Choroid plexus epithelial cell (primary cell): ENCODE measurements at places on chromosomes 4 and X.

DNA sequence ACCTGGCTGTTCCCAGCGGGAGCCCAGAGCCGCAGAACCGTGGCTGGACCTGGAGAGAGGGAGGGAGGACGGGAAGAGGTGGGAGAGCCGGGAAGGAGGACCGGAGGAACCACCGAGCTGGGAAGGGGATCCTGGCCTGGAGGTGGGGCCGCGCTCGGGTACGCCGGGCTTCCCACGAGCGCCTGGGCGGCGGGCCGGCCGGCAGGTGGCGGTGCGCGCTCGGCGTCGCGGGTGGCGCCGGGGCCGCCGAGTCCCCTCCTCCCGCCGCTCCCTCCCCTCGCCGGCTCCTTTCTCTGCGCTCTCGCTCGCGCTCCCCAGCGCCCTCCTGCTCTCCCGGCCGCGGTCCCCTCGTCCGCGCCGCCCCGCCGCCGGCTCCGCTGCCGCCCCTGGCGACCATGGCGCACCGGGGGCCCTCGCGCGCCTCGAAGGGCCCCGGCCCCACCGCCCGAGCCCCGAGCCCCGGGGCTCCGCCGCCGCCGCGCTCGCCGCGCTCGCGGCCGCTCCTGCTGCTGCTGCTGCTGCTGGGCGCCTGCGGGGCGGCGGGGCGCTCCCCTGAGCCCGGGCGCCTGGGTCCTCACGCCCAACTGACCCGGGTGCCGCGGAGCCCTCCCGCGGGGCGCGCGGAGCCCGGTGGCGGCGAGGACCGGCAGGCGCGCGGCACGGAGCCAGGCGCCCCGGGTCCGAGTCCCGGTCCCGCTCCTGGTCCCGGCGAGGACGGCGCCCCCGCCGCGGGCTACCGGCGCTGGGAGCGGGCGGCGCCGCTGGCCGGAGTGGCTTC is at the start of gene SORCS2:
Gene SORCS2 (plus strand): TSS at position 287 of the 778 bp plus-strand sequence.
- DNase-seq: peak; percentile 54

DNA sequence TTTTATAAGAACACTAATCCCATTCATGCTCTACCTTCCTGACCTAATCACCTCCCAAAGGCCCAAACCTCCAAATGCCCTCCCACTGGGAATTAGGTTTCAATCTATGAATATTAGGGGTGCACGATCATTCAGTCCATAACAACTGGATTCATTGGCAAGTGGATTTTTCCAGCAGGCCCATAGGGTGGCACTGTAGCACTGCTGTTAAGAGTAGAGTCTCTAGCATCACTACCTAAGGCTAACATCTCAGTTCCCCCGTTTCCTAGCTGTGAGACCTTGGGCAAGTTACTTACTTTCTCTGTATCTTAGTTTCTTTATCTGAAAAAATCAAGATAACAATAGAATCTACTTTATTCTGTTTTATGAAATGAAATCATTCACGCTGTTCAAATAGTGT is 315.8 kb downstream of the STIM2 start:
- DNase-seq: peak; percentile 6

DNA sequence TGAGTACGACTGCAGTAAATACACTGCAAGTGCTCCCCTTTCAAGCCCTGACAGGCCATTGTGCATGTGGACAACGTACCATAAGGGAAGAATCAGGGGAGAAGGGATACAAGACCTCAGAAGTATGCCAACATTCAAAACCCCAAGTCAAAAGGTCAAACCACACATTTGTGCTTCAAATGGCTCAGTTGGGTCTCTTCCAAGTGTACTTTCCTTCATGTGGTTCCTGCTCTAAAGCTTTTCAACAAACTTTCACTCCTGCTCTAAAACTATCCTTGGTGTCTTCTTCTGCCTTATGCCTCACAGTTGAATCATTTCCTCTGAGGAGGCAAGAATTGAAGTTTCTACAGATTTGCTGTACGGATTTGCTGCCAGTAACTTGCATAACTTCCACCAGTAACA is 305.7 kb upstream of the SLIT2 start:
- peak; percentile 98 for DNase-seq

DNA sequence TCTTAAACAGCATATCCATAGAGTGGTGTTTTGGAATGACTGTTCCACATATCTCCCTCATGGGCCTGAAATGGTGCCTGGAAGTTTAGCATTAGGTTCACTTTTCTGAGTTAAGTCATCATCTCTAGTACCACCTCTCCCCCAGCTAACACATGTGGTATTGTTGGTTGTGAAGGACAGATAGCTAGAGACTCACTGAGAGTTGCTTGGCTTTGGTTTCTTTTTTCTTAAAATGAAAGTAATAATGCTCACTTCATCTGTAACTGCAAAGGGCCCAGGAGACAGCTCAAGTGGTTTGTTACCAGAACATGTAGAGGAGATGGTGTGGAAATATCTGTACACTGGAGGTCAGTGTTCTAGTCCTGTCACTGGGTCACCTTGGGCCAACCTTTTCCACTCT is 90.9 kb downstream of the EFNB1 start:
- DNase-seq: no peak

- no peak for DNase-seq
Measured at GRCh38 chrX:65821721-65822496, 154.5 kb downstream of the MSN start.

GRCh38 chr4:47442980-47443379 is 20.5 kb downstream of the COMMD8 start:
- DNase-seq: no peak

GRCh38 chr4:3869174-3869572 is 103.0 kb downstream of the ADRA2C start:
- no peak for DNase-seq

DNA sequence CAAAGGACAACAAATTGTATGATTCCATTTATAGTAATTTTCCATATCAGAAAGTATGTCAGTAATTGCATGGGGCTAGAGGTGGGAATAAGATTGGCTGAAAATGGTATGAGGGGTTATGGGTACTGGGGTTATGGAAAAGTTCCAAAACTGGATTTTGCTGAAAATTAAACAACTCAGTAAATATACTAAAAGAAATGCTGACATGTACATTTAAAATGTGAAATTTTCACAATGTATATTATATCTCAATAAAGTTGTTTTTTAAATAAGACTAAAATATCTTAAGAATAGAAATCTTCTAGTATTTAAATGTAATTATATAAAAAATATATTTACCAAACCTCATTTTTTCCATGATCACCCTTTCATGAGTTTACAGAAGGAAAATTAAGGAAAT is 844.9 kb upstream of the SLIT2 start:
- no peak for DNase-seq

DNA sequence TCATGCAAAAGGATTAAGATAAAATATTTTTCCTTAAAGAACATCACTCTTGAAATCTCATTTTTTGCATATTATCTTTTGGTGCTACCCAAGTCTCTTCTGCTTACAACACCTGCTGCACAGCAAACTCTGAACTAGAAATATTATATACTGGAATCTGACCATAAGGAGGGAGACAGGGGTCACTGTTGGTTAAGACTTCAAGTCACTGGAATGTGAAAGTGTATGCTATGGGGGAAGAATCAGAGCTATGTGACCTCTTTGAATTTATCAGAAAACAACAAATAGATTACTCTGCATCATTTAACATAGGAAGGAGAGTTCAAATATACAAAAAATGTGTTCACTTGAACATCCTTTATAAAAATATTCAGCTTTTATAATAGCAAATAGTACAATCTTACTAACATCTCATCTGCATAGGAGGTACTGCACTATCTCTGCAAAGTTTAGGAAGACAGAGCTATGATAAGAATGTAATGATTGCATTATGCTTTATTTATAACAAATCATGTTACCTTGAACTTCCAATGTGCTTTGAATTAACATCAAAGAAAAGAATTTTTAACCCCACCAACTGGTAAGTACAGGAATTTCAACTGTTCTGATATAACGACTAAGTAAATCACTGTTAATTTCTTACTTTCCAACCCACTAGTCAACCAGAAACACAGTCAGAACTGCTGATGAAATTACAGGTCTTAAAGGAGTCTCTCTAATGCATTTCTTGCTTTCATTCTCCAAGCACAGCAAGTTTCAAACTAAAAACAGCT is 69.8 kb downstream of the ZNF827 start:
- DNase-seq: peak; percentile 55

GRCh38 chr4:121706595-121707021 is 9.8 kb upstream of the ANXA5 start:
- peak; percentile 83 for DNase-seq

- peak; percentile 52 for DNase-seq
Measured at GRCh38 chrX:107677501-107677901, 49.2 kb downstream of the PRPS1 start.

GRCh38 chr4:13762130-13762529 is 134.6 kb upstream of the BOD1L1 start:
- DNase-seq: peak; percentile 20

DNA sequence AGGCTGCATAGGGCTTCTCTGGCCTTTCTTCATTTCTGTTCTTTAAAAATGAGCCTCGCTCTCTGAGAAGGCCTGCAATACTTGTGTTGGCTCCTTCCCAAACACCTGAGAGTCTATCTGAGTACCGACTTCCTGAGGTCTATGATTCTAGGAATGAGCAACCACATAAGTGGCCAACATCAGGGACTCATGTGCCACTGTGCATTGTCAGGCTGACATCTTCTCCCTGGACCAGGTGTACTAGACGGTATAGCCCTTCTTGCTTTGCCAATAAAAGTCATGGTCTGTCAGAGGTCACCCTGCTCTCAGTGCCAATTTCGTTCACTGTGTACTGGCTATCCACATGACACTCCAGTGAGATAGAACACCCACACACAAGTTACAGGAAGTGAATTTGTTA is 67.4 kb upstream of the EPHA5 start:
- DNase-seq: peak; percentile 1

- no peak for DNase-seq
Measured at GRCh38 chr4:100569196-100569595, 51.4 kb upstream of the EMCN start.

- DNase-seq: no peak
Measured at GRCh38 chr4:168387091-168387490, 68.5 kb upstream of the DDX60 start.

DNA sequence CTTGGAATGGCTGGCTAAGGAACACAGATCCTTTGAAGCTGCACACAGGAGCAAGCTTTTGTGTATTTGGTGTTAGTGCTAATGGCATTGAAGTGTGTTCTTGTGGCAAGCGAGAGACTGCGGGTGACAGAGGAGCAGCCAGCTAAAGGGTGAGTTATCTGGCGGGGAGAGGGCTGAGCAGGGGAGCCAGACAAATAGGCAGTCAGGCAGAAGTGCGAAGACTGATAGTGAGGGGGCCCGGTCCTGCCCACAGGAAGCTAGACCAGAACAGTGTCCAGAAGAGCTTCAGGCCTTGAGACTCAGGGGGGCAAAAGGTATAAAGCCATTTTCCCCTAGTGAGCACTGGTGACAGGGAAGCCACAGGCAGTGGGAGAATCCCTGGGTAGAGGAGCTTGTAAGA is 49.6 kb upstream of the MAMLD1 start:
- no peak for DNase-seq

- no peak for DNase-seq
Measured at GRCh38 chr4:178812866-178813265, 1370.6 kb upstream of the AGA start.

- no peak for DNase-seq
Measured at GRCh38 chr4:184802697-184803015, 23.1 kb downstream of the ACSL1 start.

DNA sequence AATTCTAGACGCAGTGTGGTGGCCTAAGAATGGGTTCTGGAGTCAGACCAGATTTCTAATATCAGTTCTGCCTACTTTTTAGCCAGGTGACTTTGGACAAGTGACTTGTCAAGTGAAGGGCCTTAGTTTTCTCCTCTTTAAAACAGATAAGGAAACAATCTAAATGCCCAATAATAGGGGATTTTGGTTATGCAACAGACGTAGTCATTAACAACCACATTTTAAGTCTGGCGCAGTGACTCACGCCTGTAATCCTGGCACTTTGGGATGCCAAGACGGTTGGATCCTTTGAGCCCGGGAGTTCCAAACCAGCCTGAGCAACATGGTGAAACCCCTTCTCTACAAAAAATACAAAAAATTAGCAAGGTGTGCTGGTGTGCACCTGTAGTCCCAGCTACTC is 2.1 kb upstream of the ZMYM3 start:
- no peak for DNase-seq

DNA sequence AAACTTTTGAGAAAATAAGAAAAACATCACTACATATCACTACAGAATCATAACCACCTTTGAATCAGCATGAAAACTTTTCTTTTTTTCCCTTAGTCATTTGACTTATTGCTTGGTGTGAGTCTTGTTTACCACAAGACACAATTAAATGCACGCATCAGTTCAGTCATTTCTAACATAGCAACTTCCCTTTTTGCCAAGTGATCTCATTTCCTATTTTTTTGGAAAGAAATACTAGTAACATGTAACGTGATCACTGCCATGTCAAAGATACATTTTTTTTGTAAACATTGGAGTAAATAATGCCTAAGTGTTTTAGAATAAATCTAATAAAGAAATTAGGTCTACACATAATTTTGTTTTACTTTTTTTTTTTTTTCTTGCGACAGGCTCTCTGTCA is 5.1 kb upstream of the CXCL8 start:
- peak; percentile 50 for DNase-seq

- peak; percentile 68 for DNase-seq
Measured at GRCh38 chr4:172758586-172759340, 409.8 kb upstream of the GALNT7 start.

DNA sequence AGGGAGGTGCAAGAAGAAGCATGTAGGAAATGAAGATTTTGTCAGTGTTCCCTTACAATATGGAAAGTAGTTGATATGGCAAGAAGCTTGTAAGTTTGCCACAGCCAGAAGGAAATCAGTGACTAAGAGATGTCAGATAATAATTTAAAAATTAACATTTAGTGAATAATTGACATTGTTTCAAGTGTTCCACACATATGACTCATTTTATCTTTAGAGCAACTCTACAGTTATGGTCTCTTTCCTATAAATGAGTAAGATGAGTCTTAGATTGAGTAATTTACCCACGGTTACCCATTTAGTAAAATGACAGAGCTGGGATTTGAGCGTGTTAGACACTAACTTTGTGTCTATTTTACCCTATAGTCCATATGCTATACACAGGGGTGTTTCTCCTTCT is 300.3 kb upstream of the IRS4 start:
- DNase-seq: no peak

DNA sequence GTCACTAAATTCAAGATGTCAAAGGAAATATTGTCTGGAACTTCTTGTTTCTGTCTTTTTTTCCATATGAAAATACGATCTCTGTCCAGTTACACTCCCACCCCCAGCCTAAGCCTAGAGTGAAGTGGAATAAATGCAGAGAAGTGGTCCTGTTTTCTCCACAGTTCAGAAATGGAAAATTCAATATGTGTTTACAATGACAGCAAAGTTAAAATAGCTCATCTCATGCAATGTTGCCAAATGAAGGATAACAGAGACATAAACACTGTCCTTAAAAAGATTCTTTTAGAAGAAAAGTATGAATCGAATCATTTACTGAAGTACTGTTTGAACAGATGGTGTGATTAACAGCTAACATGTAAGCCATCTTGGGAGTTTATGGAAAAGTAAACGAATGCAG is 160.8 kb upstream of the STK26 start:
- no peak for DNase-seq

DNA sequence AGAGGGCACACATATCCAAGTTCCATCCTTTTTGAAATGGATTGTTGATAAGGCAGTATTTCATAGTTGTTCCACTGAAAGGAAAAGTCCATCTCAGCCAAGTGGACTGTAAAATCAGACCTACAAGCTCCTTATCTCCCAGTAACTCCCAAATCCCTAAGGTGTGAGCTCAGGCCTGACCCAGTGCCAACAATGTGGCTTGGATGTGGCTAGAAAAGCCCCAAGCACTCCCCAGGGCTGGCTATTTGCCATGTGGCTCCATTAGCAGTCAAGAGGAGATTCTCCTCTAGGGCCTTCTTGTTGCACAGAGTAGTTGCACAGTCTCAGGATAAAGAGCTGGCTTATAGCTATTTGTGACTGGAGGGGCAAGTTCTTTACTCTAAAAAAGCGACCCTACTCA is 25.0 kb upstream of the DGKK start:
- no peak for DNase-seq

- peak; percentile 70 for DNase-seq
Measured at GRCh38 chrX:47991263-47992094, 12.3 kb downstream of the ZNF182 start.
